ENCODE measurements at places on chromosomes 12 and 14.
A peak's percentile ranks its signal among the peaks of the same experiment; 100 is the strongest.

DNA sequence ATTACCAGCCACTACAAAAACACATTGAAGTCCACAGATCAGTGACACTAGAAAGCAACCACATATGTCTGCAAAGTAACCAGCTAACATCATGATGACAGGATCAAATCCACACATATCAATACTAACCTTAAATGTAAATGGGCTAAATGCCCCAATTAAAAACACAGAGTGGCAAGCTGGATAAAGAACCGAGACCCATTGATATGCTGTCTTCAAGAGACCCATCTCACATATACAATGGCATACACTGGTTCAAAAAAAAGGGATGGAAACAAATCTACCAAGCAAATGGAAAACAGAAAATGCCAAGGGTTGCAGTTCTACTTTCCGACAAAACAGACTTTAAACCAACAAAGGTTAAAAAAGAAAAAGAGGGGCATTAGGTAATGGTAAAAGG lies 307.7 kb downstream of the GPHN start:
- no peak for DNase-seq

DNA sequence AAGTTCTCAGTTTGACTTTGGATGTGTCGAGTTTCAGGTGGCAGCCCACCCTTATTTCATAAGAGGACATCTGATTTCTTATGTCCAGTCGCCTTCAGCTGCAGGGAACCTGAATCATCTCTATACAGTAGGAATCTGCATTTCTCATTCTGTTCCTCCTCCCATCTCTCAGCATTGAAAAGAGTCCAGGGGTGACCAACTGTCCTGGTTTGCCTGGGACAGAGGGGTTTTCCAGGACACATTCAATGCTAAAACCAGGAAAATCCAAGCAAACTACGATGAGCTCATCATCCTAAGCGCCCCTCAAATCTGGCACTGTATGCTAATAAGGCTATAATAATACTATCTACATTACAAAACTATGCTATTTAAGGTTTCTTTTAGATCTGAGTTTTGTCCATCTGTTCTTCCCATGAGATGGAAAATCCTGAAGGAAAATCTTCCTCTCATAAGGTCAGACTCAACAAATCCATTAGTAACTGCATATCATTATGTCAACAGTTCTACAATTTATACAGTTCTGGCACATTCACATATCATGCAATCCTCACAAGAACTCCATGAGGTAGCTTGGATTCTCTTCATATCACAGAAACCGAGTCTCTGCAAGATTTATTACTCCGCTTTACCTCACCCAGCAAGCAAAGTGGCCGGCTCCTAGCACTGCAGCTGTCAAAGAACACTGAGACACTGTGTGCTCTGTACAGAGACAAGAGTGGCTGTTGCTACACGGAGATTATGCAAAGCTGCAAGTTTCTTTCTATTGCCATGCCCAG lies 15.6 kb upstream of the CALM1 start:
- peak; percentile 10 for DNase-seq

- DNase-seq, result no peak
These were observed 1.5 kb downstream of the ZNF605 start for GRCh38 chr12:132954471-132955048.

GRCh38 chr12:98592825-98593322 lies 612 bp upstream of the SLC25A3 start:
- peak; percentile 24 for DNase-seq

GRCh38 chr12:8548192-8548591 lies 7.5 kb upstream of the CLEC4E start:
- DNase-seq, result no peak

DNA sequence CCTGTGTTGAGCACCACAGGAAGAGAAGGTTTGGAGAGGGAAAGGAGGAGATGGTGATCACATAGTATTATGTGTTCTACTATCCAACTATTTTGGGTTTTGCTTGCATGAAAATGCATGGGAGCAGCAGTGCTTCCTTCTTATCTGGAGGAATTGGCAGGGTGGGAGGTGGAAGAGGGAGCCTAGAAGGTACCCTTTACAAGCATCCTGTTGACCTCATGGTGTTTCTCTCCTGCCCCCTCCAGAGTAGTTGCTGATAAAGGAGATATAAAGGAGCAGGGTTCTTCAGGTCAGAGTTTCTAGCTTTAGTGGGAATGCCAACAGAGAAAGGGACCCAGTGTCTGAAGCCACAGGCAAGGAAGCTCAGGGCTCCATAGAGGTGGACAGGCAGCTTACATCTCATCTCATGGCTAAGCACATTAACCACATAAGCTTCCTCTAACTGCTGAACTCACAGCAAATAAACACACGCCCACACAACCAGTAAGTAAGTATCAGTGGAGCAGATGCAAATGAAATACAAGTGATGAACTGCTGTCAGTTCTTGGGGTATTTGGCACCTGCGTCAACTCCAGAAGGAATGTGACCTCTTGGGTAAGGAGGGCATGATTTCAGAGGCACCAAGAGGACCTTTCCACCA lies 174.2 kb upstream of the SLC38A2 start:
- DNase-seq, result no peak

- no peak for DNase-seq
These were observed 129.8 kb downstream of the AACS start for GRCh38 chr12:125194987-125195386.

All from RPMI7951 (cell line).